ENCODE measurements at places on chromosomes 7 and 10.
A peak's percentile ranks its signal among the peaks of the same experiment; 100 is the strongest.

DNA sequence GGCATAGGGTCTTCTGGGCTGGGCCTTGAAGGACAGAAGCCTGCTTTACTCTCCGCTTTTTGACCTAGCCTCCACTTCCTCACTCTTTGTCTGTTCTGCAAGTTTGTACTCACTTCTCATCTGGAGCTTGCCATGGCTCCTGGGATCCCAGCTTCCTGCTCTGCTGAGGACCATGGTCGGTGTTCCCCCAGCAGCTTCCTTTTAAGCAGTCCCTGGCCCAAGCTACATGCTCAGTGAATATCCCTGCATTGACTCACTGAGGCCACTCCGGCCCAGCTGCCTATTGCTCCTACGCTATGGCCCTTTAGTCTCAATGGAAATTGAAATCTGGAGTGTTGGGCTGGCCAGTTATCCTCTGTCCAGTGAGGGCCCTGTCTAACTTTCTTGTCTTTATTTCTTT is 427.7 kb downstream of the RPS24 start:
- no peak for DNase-seq

DNA sequence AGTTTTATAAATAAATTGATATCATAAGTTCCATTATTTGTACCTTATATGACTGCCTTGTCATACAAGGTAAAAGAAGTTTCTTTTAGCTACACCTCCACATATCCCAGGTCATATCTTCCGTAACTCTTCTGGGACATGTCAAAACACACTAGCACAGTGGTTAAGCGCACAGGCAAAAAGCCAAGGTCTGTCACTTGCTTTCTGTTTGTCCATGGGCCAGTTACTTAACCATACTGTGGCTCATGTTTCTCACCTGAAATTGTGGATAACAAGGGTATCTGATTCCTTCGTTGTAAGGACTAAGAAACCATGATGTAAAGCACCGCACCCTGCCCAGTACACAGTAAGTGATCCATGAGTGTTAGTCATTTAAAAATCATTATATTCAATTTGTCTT is 56.2 kb downstream of the SEMA3D start:
- no peak for DNase-seq

GRCh38 chr10:9762966-9763656 is 1254.6 kb upstream of the CELF2 start:
- DNase-seq, result no peak

DNA sequence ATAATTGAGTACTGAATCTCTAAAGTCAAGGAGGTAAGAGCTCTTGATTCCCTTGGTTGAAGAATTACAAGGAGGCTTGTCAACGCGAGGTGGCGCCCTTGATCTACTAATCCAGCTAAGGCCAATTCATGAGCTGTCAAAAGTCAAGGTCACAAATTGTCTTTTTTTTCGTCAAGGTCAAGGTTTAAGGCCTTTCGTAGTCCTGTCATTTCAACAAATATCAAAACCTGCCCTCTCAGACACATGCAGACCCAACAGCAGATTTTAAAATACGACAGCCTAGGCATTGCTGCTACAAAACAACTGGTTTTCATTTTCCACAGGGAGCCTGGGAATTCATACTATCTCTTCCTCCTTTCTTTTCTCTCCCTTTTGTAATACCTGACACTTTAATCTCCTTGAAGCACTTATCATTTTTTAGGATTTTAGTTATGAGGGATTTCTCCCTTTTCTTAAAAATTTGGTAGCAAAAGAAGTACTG is 3.6 kb downstream of the HOXA13 start:
- peak; percentile 78 for DNase-seq

DNA sequence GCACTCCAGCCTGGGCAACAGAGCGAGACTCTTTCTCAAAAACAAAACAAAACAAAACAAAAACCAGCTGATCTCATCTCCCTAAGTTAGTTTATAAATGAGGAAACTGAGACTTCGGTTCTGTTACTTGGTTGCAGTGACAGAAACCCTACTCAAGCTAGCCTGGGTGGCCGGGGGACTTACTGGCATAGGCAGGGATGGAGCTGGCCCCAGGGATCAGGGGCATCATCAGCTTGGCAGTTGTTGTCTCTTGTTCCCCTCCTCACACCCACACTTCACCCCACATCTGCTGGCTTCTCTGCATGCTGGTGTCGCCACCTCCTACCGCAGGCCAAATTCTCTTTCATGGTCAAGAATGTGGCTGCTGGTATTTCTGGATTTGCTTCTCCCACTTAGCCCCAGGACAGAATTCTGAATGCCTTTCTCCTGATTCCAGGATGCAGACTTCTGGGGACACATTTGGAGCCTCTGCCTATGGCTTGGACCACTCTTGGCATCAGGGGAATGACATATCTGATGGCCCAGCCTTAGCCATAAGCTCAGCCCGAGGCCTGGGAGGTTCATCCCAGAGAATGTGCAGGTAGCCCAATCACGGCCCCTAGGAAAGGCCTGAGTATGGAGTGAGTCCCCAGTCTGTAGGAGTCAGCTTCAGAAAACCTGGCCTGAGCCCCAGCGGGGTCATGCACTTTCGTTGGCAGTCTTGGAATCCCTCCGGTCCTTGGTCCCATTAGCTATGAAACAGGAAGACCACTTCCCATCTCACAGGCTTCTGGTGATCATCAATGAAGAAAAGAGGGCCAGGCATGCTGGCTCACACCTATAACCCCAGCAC is 41.6 kb upstream of the CTBP2 start:
- no peak for DNase-seq

DNA sequence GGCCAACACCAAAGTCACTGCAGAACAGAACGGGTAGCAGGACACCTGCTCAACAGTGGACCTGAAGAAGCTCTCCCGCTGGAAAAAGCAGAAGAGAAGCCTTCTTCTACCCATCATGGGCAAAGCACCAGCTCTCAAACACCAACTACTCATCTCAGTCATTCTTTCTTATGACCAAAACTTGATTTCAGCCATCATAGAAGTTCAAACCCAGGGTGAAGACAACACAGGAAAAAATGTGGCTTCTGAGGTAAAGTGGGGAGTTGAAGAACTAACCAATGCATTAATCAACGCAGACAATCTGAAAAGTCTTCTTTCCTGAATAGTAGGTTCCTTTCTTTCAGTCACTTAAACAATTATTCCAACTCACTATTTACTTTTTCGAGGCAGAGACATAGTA is 83.3 kb downstream of the ELMO1 start:
- no peak for DNase-seq

GRCh38 chr7:46145412-46145811 is 224.3 kb upstream of the IGFBP3 start:
- no peak for DNase-seq

DNA sequence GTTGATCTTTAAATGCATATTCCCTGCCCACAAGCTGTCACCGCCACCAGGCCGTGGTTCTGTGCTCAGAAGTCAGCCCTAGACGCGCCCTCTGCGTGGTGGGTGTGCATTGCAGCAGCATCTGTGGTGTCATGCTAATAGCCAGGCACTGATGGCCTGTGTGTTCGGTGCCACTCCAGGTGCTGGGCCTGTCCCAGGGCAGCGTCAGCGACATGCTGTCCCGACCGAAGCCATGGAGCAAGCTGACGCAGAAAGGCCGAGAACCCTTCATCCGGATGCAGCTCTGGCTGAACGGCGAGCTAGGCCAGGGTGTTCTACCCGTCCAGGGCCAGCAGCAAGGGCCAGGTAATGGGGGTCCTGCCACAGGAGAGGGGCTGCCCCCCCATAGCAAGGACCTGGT is 82.5 kb upstream of the SH2B2 start:
- DNase-seq, result no peak

DNA sequence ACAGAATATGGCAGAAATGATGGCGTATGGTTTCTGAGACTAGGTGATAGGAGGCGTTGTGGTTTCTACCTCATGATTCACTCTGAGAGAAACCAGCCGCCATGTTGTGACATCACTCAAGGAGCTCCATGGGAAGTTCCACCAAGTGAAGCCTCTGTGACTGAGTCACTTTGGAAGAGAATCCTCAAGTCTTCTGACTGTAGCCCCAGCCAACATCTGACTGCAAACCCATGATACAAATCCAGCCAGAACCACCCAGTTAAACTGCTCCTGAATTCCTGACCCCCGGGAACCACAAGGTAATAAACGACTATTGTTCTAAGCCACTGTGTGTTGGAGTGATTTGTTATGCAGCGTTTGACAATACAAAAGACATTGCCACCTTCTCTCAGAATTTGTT is 91.1 kb upstream of the CARD11 start:
- DNase-seq, result no peak

GRCh38 chr7:148492157-148492860 is 98.3 kb upstream of the C7orf33 start:
- no peak for DNase-seq

DNA sequence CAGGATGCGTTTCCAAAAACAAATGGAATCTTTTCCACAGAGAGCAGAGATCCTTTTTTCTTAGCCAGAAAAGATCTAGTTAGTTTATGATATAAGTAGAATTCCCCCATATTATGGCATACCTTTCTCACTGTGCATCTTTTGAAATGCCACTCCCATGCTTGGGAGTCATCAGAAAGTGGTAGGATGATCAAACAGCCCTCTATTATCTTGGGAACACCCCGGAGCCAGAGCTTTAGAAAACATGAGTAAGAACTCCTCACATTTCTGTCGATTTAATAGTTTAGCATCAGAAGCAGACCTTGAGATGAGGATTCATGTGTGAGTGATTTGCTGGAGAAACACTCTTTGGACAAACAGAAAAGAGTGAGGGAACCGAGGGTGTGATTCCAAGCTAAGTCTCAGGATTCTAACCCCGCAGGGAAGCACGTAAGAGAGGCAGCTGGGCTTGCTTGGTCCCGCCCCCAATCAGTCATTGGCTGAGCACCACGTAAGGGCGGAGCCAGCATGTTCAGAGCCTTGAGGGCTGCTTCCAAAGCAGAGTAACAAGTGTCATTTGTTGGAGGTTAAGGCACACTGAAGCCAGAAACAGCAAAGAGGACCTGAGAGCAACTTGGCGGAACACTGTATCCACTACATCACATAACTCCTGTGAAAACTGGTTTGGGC is 43.7 kb upstream of the NXPH1 start:
- no peak for DNase-seq

- no peak for DNase-seq
These were observed 78.2 kb downstream of the FGFR2 start for GRCh38 chr10:121519901-121520493.

DNA sequence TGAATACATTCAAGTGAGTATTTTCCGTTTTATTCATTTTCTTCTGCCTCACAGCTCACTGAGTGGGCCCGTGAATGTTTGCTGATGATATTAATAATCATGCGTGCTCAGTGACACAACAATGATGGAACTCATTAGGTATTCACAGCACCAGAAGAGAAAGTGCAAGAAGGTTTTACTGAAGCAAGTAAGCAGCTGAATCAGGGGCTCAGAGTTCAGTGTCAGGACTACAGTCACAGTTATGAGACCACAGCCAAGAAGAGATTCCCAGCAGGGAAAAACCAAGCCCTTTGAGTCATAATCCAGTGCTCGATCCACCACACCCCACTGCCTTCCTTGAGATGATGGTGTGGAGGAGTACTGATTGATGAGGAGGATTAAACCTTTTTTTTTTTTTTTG is 247.4 kb downstream of the KIAA1217 start:
- no peak for DNase-seq

DNA sequence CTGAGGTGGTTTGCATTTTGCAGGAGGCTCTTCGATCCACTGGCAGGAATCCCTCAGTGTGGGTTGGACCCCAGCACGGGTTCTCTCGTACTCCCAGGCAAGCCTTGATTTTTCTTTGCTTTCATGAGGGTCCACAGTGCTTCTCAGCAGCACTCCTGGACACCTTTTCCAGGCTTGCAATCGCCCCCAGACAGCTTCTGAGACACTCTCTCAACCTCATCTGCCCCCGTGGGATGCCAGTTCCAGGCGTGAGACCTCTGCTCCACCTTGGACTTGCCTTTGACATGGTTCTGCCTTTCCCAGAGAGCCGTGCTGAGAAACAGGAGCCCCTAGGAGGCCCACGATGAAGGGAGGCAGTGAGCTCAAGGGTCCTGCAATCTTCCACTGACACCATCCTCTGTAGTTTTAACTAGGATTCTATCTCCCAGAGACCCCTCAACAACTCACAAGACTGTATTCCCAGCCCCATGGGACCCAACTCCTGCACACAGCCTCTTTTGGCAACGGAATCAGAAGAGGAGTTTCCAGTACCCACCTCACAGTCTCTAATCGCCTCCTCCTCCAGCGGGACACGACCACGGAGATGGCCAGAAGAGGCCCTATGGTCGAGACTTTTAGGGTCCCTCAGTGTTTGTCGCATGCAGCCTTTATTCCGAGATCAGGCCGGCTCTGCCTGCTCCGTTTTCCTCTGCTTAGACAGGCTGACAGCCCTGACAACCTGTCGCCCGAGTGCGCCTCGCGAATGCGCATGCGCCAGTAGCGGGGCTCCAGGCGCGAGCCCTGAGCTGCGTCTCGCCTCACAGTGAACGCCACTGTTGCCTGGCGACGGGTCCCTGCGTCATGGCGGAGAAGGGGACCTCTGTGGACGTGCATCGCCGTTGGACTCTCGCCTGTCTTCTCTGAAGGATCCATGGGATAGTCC is 26.0 kb upstream of the ZNF273 start:
- DNase-seq, result peak; percentile 43

- no peak for DNase-seq
These were observed 41.1 kb upstream of the PPP1R3A start for GRCh38 chr7:113959910-113960309.

DNA sequence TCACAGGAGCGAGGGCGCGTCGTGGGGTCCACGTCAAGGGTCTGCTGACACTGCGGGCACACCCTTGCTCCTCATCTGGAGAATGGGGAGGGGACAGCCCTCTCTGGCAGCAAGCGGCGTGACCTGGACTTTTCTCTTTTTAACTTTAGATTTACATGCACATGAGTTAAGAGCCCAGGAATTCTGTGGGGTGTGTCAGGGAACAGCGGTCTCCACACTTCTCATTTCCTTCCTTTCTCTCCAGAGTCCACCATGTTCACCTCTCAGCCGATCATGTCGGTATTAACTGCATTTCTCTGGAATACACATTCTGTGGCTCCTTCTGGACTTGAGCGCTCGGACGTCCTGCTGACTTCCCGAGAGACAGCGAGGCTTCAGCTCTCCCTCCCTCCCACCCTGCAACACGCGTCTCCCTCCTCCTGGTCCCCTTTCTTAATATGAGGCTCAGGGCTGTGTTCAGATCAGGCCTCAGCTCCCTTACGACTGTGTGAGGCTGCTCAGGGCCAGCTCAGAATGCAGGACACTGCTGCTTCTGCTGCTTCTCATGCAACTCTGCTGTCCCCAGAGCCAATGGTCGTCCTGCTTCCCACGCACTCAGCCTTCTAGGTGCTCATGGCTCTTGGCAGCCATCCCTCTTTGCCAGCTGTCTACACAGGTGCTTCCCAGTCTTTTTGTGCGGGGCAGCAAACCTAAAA is 261.3 kb downstream of the ELFN1 start:
- no peak for DNase-seq

GRCh38 chr10:118926441-118926840 is 103.1 kb upstream of the NANOS1 start:
- DNase-seq, result no peak

GRCh38 chr10:98832738-98833137 is 386.0 kb upstream of the HPS1 start:
- no peak for DNase-seq

Data from NCI-H1694 (cell line).